Sciatic nerve (tissue), 2 donors: ENCODE measurements at places on chromosomes 1 and 21.

DNA sequence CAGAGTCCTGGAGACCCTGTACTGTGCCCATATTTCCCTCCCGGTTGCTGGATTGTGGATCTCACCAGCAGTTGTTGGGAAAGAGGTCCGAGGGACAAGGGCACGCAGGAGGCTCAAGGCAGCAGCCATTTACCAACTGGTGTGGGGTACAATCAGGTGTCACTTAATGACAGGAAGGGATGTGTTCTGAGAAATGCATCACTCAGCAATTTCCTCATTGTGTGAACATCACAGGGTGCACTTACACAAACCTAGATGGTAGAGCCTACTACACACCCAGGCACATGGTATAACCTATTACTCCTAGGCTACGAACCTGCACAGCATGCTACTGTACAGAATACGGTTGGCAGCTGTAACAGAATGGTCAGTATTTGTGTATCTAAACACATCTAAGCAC, 20.7 kb downstream of the SLC44A3 start:
- DNase-seq = no peak

GRCh38 chr21:42127164-42128150, 56.3 kb downstream of the UMODL1 start:
- DNase-seq = no peak

- no peak for DNase-seq
Observed at GRCh38 chr21:31497914-31498313, 153.9 kb upstream of the TIAM1 start.

DNA sequence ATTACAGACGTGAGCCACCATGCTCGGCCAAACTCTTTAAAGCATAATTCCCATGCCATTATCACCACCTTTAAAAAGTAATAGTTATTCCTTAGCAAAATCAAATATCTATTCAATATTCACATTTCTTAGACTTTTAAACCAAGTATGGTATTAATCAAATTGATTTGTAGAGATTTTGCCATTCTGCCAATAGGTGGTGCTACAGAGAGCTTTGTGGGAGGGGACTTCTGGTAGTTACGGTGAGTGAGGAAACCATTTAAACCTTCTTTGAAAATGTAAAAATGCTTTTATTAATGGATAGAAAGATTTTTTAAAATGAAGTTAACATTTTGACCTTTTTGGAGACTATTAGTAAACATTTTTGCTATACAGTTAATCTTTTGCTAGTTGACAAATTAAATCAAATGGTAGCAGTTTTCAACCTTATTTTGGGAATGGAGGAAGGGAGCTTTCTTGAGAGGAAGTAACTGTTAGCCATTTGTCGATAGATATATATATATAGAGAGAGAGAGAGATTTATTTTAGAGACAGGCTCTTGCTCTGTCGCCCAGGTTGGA, 19.3 kb downstream of the IARS2 start:
- DNase-seq = no peak

GRCh38 chr1:50980505-50980904, 10.5 kb downstream of the CDKN2C start:
- DNase-seq = no peak

- peak; percentile 40 for DNase-seq
Observed at GRCh38 chr1:31792541-31792940, 23.3 kb downstream of the SPOCD1 start.

DNA sequence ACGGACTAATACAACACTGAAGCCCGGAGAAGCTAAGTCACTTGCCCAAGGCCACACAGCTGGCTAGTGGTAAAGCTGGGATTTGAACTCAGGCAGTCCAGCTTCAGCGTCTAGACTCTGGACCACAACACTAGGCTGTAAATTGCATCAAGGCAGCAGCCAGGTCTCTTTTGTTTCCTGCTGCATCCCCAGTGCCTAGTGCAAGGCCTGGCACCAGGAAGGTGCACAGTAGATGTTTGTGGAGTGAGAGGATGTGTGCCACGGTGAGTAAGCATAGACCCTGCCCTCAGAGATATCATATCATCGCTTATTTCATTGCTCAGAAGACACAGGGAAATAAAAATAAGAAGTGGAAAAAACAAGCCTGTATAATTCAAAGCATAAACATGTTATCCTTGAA, 40.9 kb downstream of the IGSF21 start:
- no peak for DNase-seq

GRCh38 chr1:93093332-93094006, 14.4 kb downstream of the MTF2 start:
- no peak for DNase-seq

GRCh38 chr1:21622466-21623315, 46.5 kb downstream of the RAP1GAP start:
- DNase-seq = no peak

- DNase-seq = no peak
Observed at GRCh38 chr1:87588495-87588894, 259.8 kb downstream of the LMO4 start.

DNA sequence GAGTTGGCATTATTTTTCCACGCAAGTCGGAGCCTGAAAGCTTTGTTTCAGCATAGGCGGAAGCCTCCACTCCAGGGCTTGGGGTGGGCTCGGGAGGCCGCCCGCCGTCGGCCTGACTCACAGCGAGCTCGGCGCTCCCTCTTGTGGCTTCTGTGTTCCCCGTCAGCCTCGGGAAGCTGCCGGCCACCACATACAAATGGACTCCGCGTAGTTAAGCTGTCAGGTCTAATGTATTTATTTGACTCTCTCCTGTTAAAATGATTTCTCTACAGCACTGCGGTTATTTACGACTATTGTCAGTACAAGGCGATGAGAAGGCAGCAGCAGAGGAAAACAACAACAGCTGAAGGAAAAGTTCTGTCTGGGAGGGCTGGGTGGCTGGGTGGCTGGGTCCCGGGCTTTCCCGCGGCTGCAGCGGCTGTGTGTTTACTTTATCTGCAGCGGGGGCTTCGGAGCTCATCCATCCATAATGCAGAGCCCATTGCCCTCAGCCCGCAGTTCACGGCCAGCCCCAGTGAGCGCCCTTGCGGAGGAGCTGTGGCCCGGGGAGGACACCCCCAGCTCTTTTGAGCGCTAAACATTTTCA, 375.7 kb upstream of the CAMK1G start:
- peak; percentile 71 for DNase-seq

- DNase-seq = no peak
Observed at GRCh38 chr1:101957771-101958170, 39.0 kb downstream of the OLFM3 start.

GRCh38 chr1:98201666-98202081, 280.8 kb upstream of the DPYD start:
- no peak for DNase-seq

DNA sequence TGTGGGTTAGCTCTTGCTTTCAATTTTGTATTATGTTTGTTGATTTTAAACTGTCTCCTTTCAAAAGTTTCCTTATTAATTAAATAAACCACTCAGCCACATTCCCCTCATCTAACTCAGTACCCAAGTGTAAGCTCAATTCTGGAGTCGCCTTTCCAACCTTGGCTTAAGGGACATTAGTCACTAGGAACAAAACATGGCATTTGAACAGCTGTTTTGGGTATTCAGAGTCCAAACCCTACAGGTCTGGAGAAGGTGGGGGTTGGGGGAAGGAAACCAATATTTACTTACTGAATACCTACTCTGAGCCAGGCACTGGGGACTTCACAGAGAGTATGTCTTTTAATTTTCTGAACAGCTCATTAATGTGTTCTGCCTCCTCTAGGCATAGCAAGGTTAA, 117.2 kb upstream of the JUN start:
- no peak for DNase-seq

GRCh38 chr21:42093991-42094421, 22.9 kb downstream of the UMODL1 start:
- no peak for DNase-seq
